ENCODE measurements at places on chromosomes 5 and 9.
A peak's percentile ranks its signal among the peaks of the same experiment; 100 is the strongest.

- DNase-seq: no peak
Measured at GRCh38 chr5:1057485-1058082, 49.0 kb downstream of the NKD2 start.

- no peak for DNase-seq
Measured at GRCh38 chr9:34644766-34645314, 1.6 kb upstream of the GALT start.

DNA sequence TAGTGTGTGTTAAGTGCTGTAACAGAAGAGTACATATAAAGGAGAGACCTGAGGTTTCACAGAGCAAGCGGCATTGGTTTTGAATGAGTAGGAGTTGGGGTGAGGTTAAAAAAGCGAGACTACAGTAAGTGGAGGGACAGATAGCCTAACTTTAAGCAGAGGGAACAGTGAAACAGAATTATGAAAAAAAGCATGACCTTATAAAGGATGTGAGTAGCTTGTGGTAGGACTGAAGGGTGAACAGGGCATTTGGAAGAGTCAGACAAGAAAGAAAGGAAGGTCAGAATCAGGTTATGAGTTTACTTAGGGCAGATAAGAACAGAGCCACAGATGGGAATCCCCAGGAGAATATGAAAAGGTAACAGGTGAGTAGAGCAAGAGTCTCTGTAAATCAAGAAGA is 22.5 kb downstream of the MSANTD3 start:
- DNase-seq: no peak

DNA sequence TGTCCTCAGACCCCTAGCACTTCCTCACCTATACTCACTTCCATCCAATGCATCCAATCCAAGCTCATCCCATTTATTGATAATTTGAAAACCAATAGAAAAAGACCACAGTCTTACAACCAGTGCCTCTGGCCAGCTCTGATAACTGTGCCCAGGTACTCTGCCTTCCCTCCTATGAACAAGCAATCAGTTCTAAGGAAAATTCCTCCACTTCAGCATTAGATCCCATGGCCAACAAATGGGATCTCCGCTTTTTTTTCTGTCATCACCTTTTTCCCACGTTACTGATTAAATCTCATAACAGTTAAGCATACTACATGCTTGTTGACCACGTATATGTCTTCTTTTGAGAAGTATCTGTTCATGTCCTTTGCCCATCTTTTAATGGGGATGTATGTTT is 41.7 kb upstream of the GLIS3 start:
- DNase-seq: no peak

DNA sequence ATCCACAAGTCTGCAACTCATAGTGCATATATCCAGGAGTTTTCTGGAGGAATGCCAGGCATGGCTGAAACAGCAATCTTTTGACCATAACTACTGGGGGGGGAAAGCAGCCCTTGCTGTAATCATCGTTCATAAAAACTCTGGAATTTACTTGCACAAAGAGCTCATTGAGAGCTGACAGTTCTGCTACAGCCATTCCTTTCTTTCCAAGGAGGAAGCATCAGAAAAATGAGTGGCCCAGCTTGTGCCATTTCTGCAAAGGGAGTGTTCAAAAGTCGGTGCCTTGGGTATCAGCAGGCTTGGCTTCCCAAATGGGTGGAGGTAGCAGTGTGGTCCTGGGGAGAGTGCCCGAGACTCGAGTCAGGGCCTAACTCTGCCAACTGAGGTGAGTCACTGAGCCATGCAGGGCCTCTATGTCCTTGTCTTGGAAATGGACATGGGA is 101.5 kb downstream of the GCNT1 start:
- DNase-seq: no peak

- DNase-seq: peak; percentile 24
Measured at GRCh38 chr5:31531543-31531887, 378 bp downstream of the DROSHA start.

- DNase-seq: no peak
Measured at GRCh38 chr9:35759795-35760194, 5.7 kb upstream of the MSMP start.

GRCh38 chr5:33684496-33685159 is 207.2 kb downstream of the ADAMTS12 start:
- no peak for DNase-seq

- DNase-seq: no peak
Measured at GRCh38 chr9:110298043-110298605, 39.5 kb downstream of the TXNDC8 start.

GRCh38 chr9:133889584-133890301 is 102.4 kb downstream of the VAV2 start:
- DNase-seq: peak; percentile 78

DNA sequence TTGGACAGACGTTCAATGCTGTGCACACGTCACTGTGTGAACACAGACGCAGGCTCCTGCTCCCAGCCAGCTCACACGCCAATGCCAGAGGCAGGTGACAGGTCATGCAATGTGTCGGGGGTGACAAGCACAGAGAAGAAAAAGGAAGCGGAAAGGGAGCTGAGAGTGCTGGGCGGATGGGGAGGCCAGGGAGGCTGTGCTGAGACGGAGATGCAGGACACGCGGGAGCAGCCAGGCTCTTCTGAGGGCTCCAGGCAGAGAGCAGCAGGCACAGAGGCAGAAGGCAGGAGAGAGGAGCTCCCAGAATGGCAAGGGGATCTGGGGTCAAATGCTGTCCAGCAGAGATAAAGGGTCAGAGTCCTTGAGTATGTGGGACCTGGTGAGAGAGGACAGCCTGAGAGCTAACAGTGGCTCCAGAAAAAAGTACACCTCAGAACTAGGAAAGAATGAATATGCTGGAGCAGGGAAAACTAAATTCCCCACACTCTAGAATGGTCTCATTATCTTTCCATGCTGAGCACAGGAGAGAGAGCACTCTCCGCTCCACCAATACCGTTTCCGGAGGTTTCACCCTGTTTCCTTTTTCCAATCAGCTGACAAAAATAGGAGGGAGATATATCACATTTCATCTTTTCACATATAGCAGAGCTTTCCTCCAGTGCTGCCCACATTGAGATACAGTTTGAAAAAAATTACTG is 32.8 kb upstream of the NSMF start:
- DNase-seq: no peak

DNA sequence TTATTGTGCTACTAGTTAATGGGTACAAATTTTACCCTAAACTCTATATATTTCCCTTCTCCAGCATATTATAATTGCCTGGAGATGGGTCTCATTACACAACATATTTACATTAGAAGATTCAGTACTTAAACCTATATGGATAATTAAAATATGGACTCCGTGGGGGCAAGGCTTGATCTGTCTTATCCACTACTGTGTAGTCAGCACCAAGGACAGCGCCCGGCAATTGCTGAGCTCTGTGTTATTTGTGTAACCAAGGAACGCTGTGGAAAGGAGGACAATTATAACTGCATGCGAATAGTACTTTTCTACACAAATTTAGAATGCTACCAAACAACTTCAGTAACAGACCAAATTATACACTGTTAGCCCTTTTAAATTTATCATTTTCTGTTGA is 77.7 kb downstream of the DNAH5 start:
- peak; percentile 39 for DNase-seq

- DNase-seq: no peak
Measured at GRCh38 chr5:14472986-14473567, 108.5 kb upstream of the OTULINL start.

DNA sequence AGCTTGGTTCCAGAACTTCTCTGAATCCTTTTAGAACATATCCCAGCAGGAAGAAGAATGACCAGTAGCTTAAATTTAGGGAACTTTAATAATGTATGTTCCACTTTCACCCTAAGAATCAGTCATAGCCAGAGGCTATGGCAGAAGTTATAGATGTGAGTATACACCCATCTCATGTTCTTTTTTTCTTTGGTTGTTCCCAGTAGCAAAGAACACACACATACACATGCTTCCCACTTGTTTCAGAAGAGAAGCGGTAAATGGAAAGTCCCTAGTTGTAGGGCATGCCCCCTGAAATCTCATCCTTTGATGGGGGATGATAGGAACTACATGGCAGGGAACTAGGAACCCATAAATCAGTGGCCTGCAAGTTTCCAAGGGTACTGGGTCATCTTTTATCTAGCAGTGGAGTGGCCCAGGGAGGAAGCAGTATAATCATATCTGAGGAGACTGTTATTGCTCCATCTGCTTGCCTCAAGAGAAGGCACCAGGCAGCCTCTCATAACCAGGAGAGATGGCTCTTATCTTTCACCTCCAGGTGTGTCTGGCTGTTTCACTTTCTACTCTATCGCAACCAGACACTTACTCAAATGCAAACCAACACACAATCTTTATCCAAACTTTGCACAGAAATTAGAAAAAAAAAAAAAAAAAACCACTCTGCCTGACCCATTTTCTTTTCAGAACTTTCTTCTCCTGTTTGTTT is 109.5 kb downstream of the SNCAIP start:
- DNase-seq: no peak

- peak; percentile 94 for DNase-seq
Measured at GRCh38 chr9:137053944-137054931, at the start of gene ENTPD2. Gene ENTPD2 (minus strand): TSS chr9:137054061. CDS start chr9:137053997, 64 bp downstream.

- no peak for DNase-seq
Measured at GRCh38 chr5:67192719-67193438, 3.7 kb downstream of the CD180 start.

DNA sequence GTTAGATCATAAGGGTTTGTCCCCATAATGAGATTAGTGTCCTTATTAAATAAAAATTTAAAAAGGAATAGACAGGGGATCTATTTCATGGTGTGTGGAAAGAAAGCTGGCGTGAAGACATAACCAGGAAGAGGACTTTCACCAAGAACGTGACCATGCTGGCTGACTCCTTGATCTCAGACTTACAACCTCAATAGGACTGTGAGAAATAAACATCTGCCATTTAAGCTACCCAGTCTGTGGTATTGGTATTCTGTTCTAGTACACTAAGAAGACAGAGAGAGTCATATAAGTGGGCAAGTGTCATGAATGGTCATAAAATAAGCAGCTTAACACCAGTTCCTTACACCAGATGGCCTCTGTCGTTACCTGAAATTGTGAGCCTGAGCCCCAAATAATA is 259.4 kb upstream of the CCNG1 start:
- DNase-seq: no peak

DNA sequence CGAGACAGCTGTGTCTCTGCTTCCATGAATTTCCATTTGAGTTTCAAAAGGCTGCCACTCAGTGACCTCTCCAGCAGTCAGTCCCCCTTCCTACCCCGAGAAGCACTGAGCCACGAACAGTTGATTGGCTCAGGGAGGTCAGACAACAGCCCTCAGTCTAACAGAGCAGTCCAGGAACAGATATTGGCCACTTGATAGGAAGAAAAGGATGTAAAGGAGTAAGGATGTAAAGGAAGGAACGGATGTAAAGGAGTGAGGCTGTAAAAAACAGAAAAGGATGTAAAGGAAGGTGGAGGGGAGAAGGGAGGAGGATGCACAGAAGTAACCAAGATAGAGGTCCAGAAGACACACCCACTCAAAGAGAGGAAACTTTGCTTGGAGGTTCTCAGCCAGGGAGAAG is 3.2 kb upstream of the NR4A3 start:
- DNase-seq: no peak

DNA sequence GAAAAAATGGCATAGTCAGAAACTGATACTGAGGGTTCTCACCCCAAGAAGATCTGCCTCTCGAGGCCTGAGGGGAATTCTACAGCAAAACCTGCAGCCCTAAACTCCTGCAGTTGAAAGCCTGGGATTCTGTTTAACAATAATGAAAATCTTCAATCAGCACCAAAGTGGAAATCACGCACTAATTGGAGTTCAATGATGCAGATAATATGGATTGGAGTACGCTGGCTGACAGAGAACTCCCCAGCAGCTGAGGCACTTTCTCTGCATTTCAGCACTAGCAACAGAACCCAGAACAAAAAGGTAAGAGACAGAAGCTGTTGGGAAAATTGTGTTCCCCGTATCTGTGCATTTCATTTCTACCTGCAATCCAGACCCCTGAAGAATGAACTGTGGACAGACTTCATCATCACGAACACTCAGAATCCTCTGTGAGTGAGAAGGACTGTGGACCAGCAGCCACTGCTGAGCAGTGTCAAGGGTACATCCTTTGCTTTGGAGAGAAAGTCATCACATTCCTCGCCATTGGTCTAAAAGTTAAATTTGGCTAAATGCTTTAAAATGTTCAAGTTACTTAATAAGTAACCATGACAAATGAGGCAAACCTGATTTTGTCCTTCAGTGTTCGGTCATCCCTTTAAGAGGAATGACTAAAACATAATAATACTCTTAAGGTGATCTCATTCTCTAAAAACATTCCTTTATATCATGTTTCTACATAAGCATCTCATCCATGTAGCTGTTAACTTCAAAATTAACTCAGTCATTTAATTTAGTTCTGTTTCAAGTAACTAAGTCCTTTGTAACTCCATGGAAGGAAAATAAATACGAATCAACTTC is 126.1 kb downstream of the GAS1 start:
- DNase-seq: no peak

- no peak for DNase-seq
Measured at GRCh38 chr5:175544108-175544511, 65.8 kb downstream of the SFXN1 start.

GRCh38 chr9:135379540-135380267 is 99.9 kb upstream of the PPP1R26 start:
- DNase-seq: no peak

- no peak for DNase-seq
Measured at GRCh38 chr5:134406390-134406789, 5.3 kb downstream of the CDKN2AIPNL start.

All from RWPE1 (cell line).